ENCODE measurements at places on chromosomes 2 and 18.

GRCh38 chr2:197958592-197959150 lies 154.3 kb downstream of the PLCL1 start:
- DNase-seq, result no peak

GRCh38 chr2:181754105-181754504 lies 73.8 kb upstream of the NEUROD1 start:
- DNase-seq, result no peak

- no peak for DNase-seq
Measured at GRCh38 chr18:53503914-53504441, 720.5 kb downstream of the MBD2 start.

DNA sequence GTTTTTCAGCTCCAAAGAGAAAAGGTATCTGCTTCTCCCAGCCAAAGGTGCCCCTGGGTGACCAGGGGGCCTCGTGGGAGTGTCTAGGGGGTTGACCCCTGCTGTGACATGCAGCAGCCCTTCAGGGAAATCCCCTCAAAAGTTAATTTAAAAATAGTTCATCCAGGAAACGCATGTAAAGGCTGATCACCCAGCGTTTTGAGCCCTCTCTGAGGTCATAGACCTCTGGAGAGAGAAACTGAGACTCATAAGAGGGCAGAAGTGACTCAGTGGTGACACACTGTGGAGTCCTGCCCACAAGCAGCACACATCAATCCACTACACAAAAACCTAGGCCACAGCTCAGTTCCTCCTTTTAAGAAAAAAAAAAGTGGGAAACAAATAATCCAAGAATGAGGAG lies 11.9 kb downstream of the GAL3ST2 start:
- DNase-seq, result no peak
